CD4-positive, CD25-positive, alpha-beta regulatory T cell (primary cell): ENCODE measurements at places on chromosomes 5 and 9.

- DNase-seq: no peak
Observed at GRCh38 chr5:11494340-11494739, 409.9 kb downstream of the CTNND2 start.

- DNase-seq: no peak
Observed at GRCh38 chr9:17587113-17587512, 8.2 kb downstream of the SH3GL2 start.

GRCh38 chr5:114355086-114355830 lies 6.6 kb upstream of the KCNN2 start:
- no peak for DNase-seq

DNA sequence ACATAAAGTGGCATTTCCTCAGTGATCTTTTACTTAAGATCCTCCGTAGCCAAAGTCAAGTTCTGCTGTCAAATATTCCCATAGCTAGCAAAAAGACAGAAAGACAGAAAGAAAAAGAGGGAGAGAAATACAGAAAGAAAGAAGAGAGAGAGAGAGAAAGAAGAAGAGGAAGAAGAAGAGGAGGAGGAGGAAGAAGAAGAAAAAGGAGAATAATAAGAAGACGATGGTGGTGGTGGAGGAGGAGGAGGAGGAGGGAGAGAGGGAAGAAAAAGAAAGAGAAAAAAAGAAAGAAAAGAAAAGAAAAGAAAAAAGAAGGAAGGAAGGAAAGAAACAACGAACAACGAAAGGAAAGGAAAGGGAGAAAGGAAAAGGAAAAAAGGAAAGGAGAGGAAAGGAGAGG lies 54.1 kb downstream of the FAT2 start:
- no peak for DNase-seq

DNA sequence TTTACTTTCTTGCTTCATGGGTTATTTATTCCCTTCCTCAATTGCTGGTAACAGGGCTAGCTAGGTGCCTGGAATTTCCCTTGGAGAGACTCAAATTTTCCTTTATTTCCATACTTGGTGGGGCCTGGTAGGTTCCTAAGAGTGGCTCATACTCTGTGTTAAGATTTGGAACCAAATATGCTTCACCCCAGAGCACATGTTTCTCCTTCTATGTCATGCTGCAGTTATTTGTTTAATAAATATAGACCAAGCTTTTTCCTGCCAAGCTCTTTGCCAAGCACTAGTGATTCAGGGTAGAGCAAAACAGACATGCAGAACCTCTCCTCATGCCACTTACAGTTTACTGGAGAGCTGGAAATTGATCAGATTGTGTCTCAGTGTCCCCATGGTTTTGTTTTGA lies 290.3 kb upstream of the SGCD start:
- DNase-seq: no peak

GRCh38 chr5:178205749-178206047 lies 1.4 kb downstream of the HNRNPAB start:
- DNase-seq: no peak

DNA sequence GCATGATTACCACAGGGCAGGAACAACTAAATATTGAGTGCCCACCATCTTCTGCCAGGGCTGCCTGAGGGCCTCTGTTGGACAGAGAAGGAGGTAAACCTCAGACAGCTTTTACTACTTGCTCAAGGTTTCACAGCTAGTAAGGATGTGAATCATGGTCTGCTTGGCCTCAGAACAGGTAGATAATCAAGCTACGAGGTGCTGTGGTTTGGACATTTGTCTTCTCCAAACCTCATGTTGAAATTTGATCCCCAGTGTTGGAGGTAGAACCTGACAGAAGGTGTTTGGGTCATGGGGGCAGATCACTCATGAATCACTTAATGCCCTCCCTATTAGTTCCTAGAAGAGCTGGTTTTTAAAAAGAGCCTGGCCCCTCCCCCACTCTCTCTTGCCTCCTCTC lies 541.2 kb upstream of the TRPC7 start:
- no peak for DNase-seq

GRCh38 chr5:176995122-176995490 lies 11.5 kb downstream of the UIMC1 start:
- DNase-seq: no peak
